Activated CD8-positive, alpha-beta memory T cell treated with anti-CD3 and anti-CD28 coated beads, Interleukin-2, amount 10 ng/mL, durations not matched to agents 7 days and 5 days (primary cell): ENCODE measurements at places on chromosomes 4 and X. TPM values are rescaled to one million over a fixed set of nuclear protein-coding genes. Genes with fewer than 3 reads are reported as not detected.
A peak's percentile ranks its signal among the peaks of the same experiment; 100 is the strongest.

HSFX4 gene
- total RNA-seq: not detected

DNA sequence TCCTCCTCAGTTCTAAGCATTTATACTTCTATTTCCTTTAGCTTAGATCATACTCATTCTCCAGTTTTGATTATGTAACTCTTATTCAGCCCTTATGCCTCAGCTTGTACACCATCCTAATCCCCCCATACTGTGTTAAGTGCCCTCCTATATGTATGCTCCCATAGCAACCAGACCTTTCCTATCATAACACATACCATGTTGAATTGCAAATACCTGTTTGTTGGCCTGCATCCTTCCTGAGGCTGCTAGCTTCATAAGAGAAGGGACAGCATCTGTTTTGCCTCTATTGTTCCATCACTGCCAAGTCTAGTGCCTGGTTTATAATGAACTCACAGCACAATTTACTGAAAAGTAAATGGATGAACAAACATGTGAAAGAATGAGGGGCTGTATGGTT, 443.7 kb downstream of the CENPC start:
- no peak for DNase-seq

GRCh38 chr4:149830823-149831222, 15.2 kb upstream of the IQCM start:
- no peak for DNase-seq

DNA sequence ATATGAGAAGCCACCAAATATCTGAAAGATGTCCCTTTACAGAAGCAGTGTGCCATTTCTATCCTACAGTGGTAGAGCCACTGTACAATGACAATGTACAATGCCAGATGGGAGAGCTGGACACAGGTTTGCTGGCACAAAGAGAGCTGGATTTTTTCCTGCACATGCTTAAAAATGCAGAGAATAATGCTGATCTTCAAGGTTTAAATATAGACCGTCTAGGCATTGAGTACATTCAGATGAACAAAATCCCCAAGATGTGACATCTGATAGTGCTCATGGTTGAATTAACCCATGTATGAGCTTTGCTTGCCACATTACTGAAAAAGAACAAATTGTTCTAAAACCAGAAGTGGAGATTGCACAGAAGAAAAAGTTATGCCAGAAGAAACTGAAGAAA, 11.7 kb downstream of the ADGRL3 start:
- no peak for DNase-seq

GRCh38 chr4:138772366-138772765, 243.2 kb upstream of the NOCT start:
- no peak for DNase-seq

- DNase-seq: peak; percentile 41
These were observed 42.0 kb downstream of the MAP7D3 start for GRCh38 chrX:136209016-136209738.

GRCh38 chr4:102665527-102665926, 95.2 kb downstream of the MANBA start:
- DNase-seq: no peak
